Upper lobe of left lung (tissue), 6 donors: ENCODE measurements at places on chromosomes 2 and 18. TPM values are rescaled to one million over a fixed set of nuclear protein-coding genes. Genes with fewer than 3 reads are reported as not detected.

DNA sequence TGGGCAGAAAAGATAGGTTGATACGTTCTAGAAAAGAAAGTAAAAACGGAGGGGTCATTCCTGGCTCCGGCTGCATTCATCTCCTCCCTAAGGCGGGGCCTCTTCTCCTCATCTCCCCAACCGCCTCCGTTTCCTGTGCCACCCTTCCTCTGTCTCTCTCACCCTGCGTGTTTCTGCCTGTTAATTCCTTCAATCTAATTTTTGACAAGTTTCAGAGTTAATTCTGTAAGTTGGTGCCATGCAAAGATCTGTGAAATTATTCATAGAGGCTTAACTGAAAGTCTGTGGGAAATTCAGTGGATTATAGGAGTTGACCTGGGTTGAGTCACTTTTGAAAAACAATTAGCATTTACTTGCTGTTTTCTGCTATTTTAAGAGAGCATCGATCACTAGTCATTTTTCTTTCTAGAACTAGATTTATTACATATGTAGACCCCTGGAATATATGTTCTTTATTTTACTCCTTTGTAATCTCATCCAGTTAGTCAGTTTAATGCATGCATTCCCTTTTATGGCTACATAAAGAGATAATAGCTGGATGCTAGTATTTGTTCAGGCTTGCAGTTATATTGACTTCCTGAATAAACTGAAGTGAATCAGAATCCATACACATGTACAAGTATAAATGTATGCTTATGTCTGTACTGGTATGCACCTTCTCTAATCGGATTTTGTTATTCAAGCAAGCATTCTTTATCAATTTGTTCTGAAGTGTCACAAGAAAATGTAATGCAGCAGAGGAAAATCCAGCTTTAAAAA lies 91.1 kb downstream of the EML6 start:
- H3K27ac ChIP-seq = no peak overlapping the region
- DNase-seq = no peak
- no peaks in the 10 kb centered on the region for H3K36me3 ChIP-seq
- H3K4me1 ChIP-seq = no peaks in the 10 kb centered on the region
- no peak overlapping the region for H3K4me3 ChIP-seq

GRCh38 chr18:35971661-35972196 lies 750 bp upstream of the RMP24 start:
- H3K27me3 ChIP-seq = no peaks in the 10 kb centered on the region
- H3K36me3 ChIP-seq = peaks cover 26% of the 10 kb centered on the region
- H3K4me3 ChIP-seq = peak overlapping the region; percentile 79

GRCh38 chr2:109346601-109347228 lies 217.7 kb downstream of the SH3RF3 start:
- no peaks in the 10 kb centered on the region for H3K36me3 ChIP-seq
- H3K27ac ChIP-seq = no peak overlapping the region
- H3K27me3 ChIP-seq = no peaks in the 10 kb centered on the region
- DNase-seq = peak; percentile 31

DNA sequence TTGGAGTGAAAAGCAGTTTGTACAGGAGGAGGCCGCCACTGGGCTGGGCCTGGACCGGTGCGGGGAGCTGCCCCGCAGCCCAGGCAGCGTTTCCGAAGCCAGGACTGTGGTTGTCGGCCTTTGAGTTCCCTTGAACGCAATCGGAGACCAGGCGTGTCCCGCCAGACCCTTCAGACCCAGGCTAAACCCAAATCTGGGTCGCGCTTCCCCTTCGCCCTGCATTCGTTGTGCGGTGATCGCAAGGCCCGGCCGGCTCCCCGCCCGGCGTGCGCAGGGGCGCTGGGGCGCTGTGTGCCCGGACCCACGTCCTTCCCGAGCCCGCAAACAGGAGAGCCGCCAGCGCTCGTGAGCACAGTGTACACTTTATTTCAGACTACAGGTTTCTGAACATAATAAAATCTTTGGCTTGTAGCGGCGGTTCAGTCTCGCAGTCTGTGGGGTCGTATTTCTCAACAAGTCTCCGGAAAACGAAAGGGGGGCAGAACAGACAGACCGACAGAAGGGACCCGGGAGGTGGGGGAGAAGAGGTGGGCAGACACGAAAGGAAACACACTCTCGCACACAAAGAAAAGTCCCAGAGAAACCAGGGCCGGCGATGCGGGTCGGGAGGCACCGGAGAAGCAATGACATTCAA lies 5.5 kb downstream of the EN1 start:
- no peaks in the 10 kb centered on the region for H3K36me3 ChIP-seq
- H3K4me1 ChIP-seq = peaks cover 30% of the 10 kb centered on the region
- H3K27ac ChIP-seq = no peak overlapping the region
- peak overlapping the region; percentile 23 for H3K4me3 ChIP-seq
- DNase-seq = no peak
- peaks cover 25% of the 10 kb centered on the region for H3K27me3 ChIP-seq

- H3K27ac ChIP-seq = no peak overlapping the region
- no peaks in the 10 kb centered on the region for H3K4me1 ChIP-seq
- no peaks in the 10 kb centered on the region for H3K36me3 ChIP-seq
Observed at GRCh38 chr2:240967681-240968621, 30.5 kb upstream of the SNED1 start.

DNA sequence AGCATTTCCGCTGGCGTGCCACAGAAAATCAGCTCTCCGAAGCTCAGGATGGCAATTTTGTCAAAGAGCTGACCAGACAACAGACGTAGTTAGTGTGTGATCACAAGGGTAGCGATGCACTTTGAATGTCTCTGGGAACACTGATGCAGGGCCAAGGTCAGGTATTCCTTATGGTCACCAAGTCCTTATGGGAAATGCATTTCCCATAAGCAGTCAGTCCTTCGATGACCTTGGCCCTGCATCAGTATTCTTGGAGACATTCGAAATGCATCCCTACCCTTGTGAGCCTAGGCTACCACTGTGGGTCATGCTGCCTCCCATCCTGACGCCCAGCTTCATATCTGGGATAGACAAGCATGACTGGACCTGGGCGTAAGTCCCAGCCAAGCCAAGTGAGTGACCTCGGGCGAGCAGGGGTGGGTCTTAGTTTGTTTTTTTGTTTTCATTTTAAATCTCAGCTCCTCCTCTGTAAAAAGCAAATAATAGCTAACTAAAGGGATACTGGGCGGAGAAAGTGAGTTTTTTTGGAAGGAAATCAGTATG lies 13.6 kb downstream of the ABCG5 start:
- H3K4me3 ChIP-seq = no peak overlapping the region
- H3K36me3 ChIP-seq = no peaks in the 10 kb centered on the region
- no peaks in the 10 kb centered on the region for H3K4me1 ChIP-seq

GRCh38 chr2:85853499-85854165 lies 35.2 kb downstream of the ST3GAL5 start:
- no peak overlapping the region for H3K4me3 ChIP-seq
- DNase-seq = no peak
- no peaks in the 10 kb centered on the region for H3K27me3 ChIP-seq

DNA sequence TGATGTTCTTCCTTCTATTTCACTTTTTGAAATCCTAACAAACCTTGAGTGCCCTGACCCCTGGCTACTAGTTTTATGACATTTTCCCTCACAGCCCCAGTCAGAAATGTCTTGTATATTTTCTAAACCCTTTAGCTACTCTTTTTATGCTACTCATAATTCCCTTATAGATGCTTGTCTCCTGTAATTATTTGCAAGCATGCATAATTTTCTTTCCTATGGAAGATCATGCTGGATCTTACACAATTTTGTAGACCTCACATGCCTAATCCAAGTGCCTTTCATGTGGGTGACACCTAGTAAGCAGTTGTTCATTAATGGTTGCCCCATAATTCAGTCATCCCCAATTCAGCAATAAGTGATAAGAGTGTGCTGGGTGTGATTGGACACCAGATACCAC lies 6.9 kb downstream of the GPD2 start:
- peaks cover 7% of the 10 kb centered on the region for H3K4me1 ChIP-seq
- no peak overlapping the region for H3K4me3 ChIP-seq

GRCh38 chr2:46796843-46797625 lies 118.6 kb downstream of the MCFD2 start:
- no peaks in the 10 kb centered on the region for H3K4me1 ChIP-seq
- no peaks in the 10 kb centered on the region for H3K27me3 ChIP-seq
- DNase-seq = no peak
- H3K4me3 ChIP-seq = no peak overlapping the region
- H3K27ac ChIP-seq = no peak overlapping the region
- no peaks in the 10 kb centered on the region for H3K36me3 ChIP-seq

- no peak overlapping the region for H3K4me3 ChIP-seq
- no peak overlapping the region for H3K27ac ChIP-seq
- H3K27me3 ChIP-seq = no peaks in the 10 kb centered on the region
- no peak for DNase-seq
- H3K36me3 ChIP-seq = no peaks in the 10 kb centered on the region
Observed at GRCh38 chr2:15763822-15764682, 172.4 kb downstream of the DDX1 start.

DNA sequence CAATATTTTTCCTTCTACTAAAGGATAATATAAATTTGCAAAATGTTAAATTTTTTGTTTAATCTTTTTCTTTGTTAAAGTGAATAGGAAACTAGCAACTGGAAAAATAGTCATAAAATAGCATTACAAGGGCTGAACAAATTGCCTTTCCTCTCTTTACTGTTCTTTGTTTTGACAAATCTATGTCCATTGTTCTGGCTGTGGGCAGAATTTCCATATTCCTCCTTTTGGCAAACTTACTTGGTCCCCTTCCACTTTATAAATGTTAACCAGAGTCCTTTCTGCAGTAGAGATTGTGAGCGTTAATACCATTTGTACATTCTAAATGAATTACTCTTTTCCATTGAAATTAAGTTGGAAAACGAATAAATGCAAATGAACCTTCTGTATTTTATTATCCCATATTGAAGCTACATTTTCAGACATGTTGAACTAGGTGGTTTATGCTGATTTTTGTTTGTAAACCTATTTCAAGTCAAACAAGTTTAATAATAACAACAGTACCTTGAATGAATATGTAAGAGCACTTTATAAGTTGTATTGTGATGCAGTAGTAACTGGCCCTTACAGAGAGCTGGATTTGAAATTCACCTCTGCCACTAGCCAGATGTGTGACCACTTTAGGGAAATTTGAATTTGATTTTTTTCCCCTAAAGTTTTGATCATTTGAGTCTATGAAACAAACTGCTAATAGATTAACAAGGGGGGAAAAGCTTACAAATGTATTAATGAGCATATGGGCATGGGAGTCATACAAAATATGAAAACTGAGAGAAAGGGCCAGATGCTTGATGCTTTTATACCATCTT lies 3.3 kb downstream of the RNF125 start:
- H3K36me3 ChIP-seq = no peaks in the 10 kb centered on the region
- no peak overlapping the region for H3K4me3 ChIP-seq
- no peak overlapping the region for H3K27ac ChIP-seq
- H3K4me1 ChIP-seq = peaks cover 32% of the 10 kb centered on the region

DNA sequence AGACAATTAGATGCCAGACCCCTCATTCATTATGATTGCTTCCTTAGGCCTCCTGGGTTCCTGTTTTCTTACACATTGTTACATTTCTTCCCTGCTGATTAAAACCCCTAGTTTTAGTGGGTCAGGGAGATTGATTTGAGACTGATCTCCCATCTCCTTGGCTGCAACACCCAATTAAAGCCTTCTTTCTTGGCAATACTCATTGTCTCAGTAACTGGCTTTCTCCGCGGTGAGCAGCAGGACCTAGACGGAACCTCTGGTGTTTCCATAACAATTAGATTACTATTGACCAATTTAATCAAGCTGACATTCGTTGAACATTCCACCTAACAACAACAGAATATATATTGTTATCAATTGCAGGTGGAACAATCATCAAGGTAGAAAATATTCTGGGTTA lies 1676.4 kb upstream of the SLC39A10 start:
- H3K4me3 ChIP-seq = no peak overlapping the region
- no peak for DNase-seq

DNA sequence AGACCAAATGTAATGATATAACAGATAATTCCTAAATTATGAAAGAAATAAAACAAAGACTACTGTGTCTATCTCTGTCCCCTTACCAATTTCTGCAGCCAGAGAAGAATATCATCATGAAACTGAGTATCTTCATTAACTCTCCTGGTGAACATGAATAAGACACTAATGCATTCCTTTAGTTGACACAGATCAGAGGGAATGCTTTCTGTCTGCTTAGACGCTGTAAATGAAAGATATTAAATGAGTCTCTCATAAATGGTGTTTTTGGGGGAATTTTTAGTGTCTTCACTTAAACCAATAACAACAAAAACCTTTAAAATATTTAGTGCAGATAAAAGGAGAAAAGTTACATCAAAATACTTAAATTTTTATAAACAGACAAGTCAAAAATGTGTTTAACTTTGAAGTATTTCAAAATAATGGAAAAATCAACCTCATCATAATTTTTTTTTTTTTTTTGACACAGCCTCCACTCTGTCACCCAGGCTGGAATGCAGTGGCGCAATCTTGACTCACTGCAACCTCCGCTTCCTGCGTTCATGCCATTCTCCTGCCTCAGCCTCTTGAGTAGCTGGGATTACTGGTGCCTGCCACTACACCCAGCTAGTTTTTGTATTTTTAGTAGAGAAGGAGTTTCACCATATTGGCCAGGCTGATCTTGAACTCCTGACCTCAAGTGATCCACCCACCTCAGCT lies 16.0 kb downstream of the EPG5 start:
- DNase-seq = peak; percentile 72
- H3K36me3 ChIP-seq = peaks cover 68% of the 10 kb centered on the region

DNA sequence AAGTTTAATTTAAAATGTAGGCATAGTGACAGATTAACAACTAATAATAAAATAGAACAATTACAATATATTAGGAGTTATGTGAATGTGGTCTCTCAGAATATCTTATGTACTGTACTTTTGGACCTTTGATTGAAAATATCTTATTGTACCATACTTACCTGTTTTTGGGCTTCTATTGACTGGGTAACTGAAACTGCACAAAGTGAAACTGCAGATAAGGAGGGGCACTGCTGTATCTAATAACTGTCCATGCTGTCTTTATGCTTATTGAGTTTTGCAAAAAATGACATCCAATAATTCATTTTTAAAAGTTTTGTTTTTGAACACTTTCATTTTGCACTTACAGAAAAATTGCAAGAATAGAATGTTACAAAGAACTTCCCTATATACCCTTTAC lies 19.9 kb downstream of the BIRC6 start:
- H3K4me3 ChIP-seq = no peak overlapping the region
- peaks cover 3% of the 10 kb centered on the region for H3K36me3 ChIP-seq
- DNase-seq = no peak
- no peaks in the 10 kb centered on the region for H3K27me3 ChIP-seq
- peaks cover 13% of the 10 kb centered on the region for H3K4me1 ChIP-seq
- no peak overlapping the region for H3K27ac ChIP-seq

DNA sequence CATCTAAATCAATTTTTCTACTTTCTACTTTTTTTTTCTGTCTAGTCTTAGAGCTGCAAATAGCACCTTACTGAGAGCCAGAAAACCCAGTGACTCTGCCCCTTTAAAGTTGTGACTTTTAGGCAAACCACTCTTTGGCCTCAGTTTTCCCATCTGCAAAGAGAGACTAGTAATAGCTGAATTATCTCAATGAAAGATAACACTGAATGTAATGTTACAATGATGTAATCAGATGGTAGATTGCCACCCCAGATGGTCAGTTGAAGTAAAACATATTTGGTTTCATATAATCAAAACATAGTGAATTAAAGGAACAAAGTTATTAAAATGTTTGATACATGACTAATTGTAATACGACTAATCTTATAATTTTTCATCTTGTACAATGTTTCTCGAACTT lies 5.0 kb upstream of the APCDD1 start:
- H3K4me1 ChIP-seq = no peaks in the 10 kb centered on the region
- no peak overlapping the region for H3K27ac ChIP-seq
- H3K36me3 ChIP-seq = no peaks in the 10 kb centered on the region
- no peak for DNase-seq
- peaks cover 5% of the 10 kb centered on the region for H3K27me3 ChIP-seq

SGPP2 gene
- 5.2 TPM for total RNA-seq

L3MBTL4 gene
- total RNA-seq = 29.1 TPM

OR6B2 gene
- total RNA-seq = not detected

TXNDC9 gene
- total RNA-seq = 20.2 TPM

KCNJ3 gene
- not detected for total RNA-seq

REG3A gene
- not detected for total RNA-seq
